Neuronal stem cell (in vitro differentiated cells): ENCODE measurements at places on chromosomes 1 and 21.

DNA sequence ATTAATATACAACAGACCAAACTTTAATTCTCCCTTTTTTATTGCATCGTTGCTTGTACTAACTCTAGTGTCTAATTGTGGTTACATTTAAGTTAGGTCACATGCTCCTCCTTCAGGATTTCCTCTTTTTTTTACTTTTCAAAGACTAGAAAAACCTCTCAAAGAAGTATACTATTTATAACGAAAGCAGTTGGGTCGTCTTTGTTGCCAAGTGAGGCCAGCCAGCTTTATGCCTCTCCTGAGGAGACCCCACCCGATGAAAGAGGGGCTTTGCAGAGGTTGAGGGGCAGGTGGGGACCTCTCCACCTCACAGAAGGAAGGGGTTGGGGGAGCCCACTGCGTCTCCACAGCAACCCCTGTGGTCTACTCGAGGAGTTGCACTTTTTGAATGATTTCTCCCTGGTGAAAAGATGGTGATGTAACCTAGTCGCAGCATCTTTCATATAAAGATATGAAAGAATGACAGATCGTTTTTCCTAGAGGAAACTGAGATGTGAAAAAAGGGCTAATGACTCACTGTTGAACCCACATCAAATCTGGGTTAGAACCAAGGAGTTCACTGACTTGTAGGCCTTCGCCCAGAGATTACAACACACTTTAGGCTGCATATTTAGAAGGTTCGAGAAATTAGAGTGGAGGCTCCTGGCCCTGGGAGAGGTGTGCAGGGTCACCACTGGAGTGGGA, 6.4 kb downstream of the TGFB2 start:
- no peak for DNase-seq

- DNase-seq, result no peak
Observed at GRCh38 chr1:32316903-32317277, 19.1 kb downstream of the MARCKSL1 start.

- DNase-seq, result peak; percentile 76
Observed at GRCh38 chr1:26363549-26364448, 8.8 kb downstream of the ZNF683 start.

- DNase-seq, result no peak
Observed at GRCh38 chr1:161827786-161828185, 61.7 kb downstream of the ATF6 start.

GRCh38 chr1:91761295-91761721, 124.6 kb downstream of the TGFBR3 start:
- peak; percentile 43 for DNase-seq

DNA sequence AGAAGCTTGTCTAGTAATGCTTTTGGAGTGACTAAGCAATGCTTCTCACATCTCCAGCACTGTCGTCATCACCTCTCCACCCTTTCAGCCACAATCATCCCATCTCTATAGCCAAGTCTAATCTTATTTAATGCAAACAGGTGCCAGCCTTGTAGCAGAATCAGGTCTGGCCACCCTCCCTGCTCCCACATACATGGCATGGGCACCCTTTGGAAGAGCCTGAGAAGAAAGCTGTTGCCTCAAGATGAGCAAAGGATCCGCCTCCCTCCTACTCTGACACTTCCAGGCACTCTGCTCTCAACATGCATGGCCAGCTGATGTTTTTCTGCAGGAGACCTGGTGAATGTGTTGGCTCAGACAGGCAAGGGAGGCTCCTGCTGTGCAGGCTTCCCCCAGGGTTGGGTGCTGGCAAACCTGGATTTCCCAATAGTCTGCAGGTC, 113.1 kb upstream of the GRIK3 start:
- no peak for DNase-seq

DNA sequence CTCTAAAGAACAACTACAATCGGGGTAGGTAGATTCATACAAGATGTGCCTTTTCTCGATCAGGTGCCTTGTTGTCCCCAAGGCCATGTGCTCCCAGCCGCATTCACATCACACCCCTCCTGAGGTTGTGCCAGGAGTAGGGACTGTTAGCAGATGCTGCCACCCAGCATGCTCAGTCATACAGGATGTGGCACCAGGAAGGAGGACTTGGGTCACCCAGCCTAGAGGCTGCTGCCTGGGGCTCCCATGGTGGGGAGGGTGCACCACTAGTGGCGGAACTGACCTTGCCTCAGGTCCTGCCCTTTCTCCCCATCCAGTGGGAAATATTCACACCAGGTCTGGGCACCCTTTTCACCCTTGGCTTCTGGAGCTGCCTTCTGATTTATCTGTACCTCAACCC, 8.3 kb downstream of the TEX35 start:
- no peak for DNase-seq

- no peak for DNase-seq
Observed at GRCh38 chr1:21663248-21663950, 5.8 kb downstream of the RAP1GAP start.

DNA sequence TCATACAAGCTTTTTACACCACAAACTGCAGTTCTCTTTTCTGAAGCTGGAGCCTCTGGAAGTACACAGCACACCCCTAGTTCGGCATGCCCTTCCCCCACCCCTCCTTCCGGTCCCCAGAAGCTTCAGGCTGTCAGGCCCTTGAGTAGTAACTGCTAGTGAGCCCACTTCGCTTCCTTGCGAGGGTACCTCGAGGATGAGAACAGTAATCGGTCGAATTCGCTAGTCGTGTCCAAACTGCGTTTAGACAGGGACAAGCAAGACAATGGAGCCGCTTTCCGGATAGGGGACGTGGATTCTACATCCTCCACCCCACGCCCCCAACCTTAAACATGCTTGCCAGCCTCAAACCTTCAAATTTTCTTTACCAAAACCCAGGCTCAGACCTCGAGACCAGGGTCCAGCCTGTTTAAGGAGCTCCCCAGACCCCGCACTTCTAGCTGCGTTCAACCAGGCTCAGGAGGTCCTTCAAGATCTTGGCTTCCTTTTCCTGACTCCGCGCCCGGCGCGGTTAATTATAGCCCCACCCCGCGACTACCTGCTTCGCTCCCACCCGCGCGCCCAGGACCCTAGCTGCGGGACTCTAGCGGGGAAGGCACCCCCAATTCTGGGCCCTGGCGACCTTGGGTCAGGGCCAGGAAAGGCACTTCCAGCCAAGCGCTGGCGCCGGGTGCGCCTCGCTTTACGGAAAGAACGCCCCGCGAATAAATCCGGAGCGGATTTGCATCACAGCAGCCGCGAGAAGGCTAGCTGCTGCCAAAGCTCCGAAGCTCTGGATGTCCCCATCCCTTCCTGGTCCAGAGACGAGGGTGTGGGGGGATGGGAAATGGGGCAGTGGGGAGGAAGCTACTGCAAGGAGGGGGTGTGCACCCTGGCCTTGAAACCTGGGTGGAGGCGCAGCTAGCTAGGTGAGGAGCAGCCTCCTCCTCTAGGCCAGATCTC, 8.1 kb upstream of the TSPAN1 start:
- no peak for DNase-seq

- peak; percentile 85 for DNase-seq
Observed at GRCh38 chr1:203290261-203291089, 14.8 kb upstream of the BTG2 start.
